ENCODE measurements at places on chromosomes 5 and 9.

GRCh38 chr5:159478950-159479349, 148.7 kb upstream of the IL12B start:
- no peak for DNase-seq

GRCh38 chr9:133975511-133975910, 16.6 kb downstream of the VAV2 start:
- no peak for DNase-seq

GRCh38 chr9:92713528-92713927, 43.6 kb upstream of the IPPK start:
- DNase-seq = no peak

DNA sequence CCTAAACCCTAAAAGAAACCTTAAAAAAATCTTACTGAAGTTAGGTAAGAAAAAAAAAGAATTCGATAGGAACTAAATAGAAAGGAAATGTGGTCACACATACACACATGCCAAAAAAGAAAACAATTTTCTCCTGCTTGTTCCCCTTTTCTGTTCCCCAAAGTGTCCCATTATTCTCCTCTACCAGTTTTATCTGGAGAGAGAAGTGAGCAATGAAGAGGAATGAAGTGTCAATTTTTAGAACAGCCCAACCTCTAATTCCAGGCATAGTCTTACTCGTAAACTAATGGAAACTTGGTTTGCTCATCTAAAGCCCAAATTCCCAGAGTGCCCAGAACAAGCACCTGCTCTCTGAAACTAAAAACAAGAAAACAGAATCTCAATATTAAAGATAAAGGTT, 26.1 kb downstream of the AP3B1 start:
- DNase-seq = no peak

DNA sequence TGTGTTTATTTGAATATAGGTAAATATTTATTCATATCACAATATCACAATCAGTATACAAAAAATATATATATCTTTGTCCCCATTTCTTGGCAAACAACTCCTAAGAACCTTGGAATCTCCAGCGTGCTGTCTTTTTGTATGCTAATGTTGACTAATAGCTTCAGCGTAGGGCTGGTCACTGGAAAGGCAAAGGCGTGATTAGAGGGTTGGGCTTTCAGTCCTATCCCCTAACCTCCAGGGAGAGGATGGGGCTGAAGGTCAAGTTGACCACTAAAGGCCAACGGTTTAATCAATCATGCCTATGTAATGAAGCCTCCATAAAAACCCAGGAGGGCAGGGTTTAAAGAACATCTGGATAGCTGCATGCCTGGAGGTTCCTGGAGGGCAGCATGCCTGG, 79.6 kb upstream of the BNC2 start:
- DNase-seq = no peak

DNA sequence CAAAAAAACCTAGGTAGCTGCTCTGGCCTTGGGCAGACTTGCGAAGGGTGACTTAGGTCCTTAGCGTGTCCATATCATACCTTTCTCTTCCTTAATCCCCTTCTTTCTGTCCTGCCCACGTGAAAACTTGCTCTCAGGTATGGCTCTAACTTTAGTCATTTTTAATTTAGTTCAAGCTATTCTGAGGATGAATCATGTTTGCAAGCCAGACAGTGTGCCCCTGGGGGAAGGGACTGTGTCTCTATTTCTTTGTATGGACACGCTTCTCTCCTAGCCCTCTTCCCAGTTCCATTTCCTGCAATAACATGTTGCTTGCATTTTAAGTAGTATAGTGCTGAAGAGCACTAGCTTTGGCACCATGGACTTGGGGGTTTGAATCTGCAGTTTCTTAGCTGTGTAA, 120.6 kb downstream of the PTTG1 start:
- DNase-seq = no peak

DNA sequence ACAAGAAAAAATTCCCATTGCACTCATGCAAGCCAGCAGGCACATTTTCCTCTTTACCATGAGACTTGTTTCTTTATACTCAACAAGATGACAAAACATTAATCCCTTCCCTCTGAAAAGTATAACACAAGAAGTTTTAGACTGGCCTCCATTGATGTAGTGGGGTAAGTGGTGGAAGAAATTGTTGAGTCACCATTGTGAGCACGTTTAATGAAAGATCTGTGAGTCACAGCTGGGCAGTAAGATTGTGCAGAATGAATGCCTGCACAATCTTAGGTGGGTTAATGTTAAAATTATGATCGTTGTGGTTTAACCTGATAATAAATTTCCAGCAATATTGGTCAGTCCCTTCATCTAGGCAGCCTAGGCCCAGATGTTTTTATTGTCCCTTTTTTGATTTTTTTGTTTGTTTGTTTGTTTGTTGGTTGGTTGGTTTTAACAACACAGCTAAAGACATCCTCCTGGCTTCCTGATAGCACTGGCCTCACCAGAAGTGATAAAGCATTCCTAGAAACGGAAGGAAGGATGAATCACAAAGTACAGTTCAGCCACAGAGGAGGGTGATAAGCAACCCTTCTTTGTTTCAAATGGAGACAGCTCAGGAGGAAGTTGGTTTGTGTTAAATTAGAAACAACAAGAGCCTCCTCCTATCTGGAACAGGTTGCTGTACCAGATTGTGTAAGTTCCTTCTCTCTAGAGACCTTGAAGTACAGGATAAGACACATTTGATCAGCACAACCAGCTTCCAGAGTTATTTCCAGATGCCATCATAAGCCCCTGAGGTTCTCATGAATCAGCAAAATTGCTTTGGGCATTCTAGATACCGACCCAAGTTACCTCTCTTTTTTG, 40.3 kb downstream of the SLC24A2 start:
- no peak for DNase-seq

DNA sequence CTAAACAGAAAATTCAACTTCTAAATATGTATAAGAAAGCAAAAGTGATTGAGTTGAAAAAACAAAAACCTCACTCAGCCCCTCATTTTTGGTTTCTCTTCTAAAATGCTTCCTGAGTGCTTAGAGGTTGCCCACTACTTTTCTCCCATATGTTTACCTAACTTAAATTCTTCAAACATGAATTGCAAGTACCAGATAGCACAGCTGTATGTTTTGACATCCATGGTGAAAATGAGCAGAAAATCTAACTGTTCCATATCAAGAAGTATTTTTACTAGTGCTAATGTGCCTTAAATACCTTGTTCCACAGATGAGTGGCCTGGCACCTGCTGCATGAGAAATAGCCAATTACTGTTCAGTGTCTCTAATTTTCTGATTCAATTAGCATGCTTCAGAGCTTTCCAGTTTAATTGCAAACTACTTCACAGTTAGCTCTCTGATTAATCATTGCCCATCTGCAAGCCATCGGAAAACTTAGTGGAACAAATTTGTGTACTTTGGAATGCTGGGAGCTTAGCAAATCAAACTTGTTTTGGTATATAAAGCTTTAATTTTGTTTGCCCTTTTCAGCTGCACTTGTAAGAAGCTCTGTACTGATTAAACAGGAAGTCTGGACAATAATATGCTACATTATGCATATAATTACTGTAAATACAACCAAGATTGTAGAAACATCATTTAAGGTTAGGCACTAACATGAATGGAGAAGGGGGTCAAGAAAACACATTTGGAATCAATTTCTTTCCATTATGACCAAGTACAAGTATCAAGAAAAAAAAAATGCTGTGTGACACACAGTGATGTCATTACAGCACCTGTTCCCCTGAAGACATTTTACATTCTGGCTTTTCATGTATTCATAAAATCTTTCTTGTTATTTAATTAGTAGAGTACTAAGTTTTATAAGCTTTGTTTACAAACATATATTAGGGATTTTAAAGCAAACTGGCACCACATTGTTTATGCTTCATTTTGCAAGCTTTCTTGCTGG, 65.6 kb downstream of the POU5F2 start:
- no peak for DNase-seq

- peak; percentile 54 for DNase-seq
These were observed 1.9 kb downstream of the JADE2 start for GRCh38 chr5:134527156-134527960.

DNA sequence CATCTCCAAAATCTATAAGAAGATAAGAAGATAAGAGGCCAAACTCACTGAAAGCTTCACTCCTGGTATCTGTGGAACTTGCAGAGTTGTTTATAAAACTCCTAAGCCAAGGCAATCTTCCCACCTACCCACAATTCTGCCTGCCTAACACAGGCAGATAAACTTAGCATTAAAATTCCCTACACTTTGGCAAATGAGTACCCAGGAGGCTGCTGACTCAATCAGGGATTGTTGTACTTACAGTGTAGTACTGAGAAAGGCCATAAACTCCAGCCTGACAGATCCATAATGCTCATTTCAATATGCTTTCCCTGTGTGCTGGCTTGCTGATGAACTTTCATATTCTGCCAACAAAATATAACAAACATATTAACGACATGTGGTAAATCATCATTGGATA, 725.2 kb downstream of the BRINP1 start:
- DNase-seq = no peak

- no peak for DNase-seq
These were observed 12.6 kb upstream of the FYB1 start for GRCh38 chr5:39231705-39232525.

- DNase-seq = no peak
These were observed 16.2 kb upstream of the CPLX2 start for GRCh38 chr5:175855041-175855720.

GRCh38 chr9:100216178-100216787, 117.2 kb downstream of the INVS start:
- peak; percentile 60 for DNase-seq

DNA sequence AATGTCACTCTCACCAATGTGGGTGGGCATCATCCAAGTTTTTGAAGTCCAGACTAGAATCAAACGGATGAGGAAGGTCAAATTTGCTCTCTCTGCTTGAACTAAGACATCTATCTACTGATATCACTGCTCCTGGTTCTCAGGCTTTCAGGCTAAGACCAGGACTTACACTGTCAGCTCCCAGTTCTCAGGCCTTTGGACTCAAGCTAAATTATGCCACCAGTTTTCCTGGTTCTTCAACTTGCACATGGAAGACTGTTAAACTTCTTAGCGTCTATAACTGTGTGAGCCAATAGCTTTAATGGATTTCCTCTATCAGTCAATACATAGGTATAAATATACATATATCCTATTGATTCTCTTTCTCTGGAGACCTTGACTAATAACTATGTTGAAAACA, 35.3 kb downstream of the LYRM7 start:
- no peak for DNase-seq

- DNase-seq = no peak
These were observed 734.1 kb upstream of the WWC1 start for GRCh38 chr5:167557359-167557758.

DNA sequence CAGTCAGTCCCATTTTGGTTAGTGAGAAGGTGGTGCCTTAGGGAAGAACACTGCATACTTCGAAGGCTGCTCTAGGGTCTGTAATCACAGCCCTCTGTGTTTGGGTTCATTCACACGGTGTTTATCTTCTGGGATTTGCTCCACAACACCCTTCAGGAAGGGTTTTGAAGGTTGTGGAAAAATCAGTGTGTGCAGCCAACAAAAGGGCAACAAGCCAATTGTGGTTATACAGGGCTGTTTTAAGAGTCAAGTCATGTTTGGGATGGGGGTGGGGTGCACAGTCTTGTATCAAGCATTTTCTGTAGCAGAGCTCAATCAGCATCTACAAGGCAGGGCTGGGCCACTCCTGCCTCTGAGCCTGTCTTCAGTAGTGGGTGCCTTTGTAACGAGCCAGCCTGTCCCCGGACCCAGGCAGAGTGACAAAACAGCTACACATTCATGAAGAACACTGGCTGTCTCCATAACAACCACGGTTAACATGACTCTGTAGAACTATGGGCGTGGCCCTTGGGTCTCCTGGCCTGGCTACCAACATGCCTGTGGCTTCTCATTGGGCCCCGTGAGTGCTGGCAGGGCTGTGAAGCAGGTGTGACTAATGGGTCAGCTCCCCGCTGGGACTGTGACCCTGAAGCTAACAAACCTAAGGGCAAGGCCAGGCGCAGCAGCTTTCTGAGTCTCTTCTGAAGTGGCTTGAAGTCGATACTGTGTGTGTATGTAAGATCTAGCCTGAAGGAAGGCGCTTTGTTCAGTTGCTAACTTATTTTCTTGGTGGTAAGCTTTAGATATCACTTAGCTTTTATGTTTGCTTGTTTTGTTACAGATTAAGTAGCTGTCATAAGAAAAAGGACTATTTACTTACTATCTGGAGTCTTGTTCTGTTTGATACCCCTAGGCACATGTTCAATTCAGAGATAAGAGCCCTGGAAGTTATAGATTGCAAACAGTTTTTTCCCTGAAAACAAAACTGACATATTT, 27.9 kb upstream of the GOLM1 start:
- DNase-seq = no peak

- no peak for DNase-seq
These were observed 411.3 kb upstream of the ARRDC3 start for GRCh38 chr5:91794455-91794854.

DNA sequence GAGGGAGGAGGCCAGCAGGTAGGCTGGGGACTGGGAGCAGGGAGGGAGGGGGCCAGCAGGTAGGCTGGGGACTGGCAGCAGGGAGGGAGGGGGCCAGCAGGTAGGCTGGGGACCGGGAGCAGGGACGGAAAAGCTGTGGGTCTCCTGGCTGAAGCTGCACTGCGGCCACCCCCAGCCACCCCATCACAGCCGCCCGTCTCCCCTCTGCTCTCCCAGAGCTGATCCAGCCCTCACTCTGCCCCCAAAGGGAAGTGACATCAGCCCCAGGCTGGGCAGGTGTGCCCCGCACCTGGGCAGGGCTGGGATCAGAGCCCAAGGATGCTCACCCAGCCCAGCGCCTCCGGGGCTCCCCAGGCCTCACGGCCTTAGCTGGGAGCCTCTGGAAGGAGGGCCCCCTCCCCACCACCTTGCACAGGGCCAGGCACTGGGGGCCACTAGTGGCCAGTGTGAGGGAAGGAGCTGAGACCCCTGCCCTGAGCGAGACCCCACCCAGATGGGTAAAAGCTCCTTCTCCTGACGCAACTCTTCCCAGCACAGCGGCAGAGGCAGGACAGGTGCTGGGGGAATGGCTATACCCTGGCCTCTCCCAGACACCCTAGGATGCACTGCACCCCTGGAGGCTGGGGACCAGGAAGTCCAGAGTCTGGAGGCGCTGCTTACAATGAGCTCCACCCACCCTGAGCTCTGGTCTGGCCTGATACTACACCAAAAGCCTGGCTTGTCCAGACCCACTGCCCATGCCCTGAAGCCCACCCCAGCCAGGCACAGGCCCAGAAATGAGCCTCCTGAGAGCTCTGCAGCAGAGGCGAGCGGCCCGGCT, 11.6 kb downstream of the AGPAT2 start:
- no peak for DNase-seq

GRCh38 chr9:134378901-134379338, 52.7 kb downstream of the RXRA start:
- DNase-seq = no peak

DNA sequence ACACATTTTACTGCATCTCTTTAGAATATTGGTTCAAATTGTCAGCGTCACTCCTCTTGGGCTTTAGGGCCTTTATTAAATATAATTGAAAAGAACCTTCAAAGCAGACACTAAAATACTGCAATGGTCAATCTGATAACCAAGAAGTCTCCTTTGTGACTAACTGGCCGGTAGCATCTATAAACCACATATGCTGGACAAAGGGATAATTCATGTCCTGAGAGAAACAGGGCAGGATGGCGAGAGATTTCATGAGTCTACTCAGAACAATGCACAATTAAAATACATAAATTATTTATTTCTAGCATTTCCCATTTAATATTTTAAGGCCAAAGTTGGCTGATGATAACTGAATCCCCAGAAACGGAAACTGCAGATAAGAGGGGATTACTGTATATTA, 1083.4 kb upstream of the CDH18 start:
- no peak for DNase-seq
